Stimulated activated CD4-positive, alpha-beta T cell treated with anti-CD3 and anti-CD28 coated beads, Interleukin-12 subunit alpha, Interleukin-12 subunit beta, amount 100 ng/mL, for 24 hours (primary cell): ENCODE measurements at places on chromosomes 2 and 18.

- no peak for DNase-seq
Observed at GRCh38 chr2:227500301-227500630, 28.3 kb downstream of the AGFG1 start.

DNA sequence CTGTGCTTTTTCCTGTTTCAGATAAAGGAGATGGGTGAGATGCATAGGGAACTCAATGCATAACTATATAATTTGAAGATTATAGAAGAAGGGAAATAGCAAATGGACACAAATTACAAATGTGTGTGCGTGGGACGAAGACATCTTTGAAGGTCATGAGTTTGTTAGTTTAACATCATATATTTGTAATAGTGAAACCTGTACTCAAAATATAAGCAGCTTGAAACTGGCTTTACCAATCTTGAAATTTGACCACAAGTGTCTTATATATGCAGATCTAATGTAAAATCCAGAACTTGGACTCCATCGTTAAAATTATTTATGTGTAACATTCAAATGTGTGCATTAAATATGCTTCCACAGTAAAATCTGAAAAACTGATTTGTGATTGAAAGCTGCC lies 16.4 kb upstream of the MSH2 start:
- DNase-seq = no peak

GRCh38 chr2:72682061-72682460 lies 143.8 kb downstream of the EXOC6B start:
- no peak for DNase-seq

DNA sequence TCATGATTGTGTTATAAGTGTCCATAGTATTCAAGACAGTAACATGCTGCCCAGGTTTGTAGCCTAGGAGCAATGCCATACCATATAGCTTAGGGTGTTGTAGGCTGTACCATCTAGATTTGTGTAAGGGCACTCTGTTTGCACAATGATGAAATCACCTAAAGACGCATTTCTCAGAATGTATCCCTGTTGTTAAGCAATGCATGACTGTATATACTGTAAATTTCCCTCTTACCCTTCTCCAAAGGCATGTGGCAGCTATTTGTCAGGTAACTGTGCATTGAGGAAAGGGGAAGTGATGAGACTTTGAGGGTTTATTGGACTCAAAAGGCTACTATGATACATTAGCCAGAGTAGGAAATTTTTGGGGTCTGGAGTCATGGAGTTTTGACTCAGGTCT lies 180.8 kb downstream of the VAPA start:
- DNase-seq = no peak

GRCh38 chr2:149005471-149006077 lies 32.9 kb upstream of the LYPD6B start:
- no peak for DNase-seq

DNA sequence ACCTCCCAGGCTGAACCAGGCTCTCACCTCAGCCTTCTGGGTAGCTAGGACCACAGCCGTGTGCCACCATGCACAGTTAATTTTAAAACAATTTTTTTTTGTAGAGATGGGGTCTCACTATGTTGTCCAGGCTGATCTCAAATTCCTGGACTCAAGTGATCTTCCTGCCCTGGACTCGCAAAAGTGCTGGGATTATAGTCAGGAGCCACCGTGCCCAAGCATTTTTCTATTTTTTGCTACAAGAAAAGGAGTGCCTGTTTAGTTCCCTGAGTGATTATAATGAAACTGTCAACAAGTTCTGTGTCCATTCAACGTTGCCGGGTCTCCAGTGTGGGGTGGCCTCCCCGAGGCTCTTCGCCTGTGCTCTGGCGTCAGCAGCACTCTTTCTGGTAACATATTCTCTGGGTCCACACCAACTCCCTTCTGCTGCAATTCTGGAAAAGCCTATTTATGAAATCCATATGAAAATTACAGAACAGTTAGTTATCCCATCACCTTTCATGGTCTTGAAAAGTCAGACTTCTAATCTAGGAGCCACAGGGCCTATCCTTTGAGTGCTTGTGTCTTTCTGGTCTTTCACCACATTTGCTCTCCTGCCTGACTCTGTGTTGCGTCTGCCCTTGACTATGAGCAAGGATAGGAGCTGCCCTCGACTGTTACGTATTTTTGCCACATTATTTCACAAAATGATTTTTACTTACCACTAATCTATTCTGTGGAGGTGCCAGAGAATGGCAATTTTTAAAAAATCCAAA lies 172.7 kb downstream of the SOCS6 start:
- DNase-seq = no peak

GRCh38 chr18:42649331-42650035 lies 466.0 kb downstream of the RIT2 start:
- DNase-seq = no peak

DNA sequence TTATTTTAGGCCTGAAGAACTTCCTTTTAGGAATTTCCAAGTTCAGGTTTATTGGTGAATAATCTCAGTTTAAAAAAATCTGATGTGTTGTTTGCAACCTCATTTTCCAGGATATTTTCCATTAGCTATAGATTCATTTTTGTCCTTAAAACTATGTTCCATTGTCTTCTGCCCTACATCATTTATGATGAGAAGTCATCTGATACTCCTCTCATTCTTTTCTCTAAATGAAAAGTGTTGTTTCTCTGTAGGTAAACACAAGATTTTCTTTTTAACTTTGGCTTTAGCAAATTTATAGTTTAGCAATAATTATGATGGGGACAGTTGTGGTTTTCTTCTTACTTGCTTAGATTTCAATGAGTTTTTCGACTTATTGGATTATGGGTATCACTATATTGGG lies 427.3 kb downstream of the DCDC2C start:
- DNase-seq = no peak

- no peak for DNase-seq
Observed at GRCh38 chr2:22784566-22784965, 600.4 kb upstream of the KLHL29 start.

GRCh38 chr2:64362562-64363026 lies 91.4 kb upstream of the LGALSL start:
- no peak for DNase-seq

DNA sequence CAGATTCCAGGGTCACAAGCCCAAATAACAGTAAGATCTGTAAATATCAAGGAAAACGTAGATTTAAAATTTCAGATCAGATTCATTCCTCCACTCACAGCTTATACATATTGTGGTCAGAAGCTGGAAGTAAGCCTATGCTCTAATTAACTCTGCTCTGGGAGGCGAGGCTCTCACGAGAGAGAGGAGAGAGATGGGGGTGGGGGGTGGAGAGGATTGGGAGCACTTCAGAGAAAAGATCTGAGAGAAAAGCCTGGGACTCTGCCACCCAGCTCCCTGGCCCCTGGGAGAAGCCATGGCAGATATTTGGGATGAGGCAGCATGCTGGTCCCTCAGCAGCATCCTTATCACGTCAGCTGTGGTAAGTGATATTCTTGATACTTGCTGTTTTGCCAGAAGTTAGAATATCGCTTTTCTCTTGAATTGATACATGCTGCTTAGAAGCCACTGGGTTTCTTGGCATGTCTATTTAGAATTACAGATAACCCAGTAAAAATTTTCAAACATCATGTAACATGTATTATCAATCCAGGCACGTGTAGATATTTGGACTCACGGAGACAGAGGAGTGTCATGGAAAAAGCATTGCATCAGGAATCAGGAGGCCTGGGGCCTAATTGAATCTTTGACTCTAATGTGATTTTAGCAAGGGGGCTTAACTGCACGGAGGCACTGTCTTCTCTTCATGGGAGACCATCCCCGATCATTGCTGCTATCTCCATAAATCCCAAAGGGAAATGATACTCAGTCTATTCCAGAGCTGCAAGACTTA lies 265.4 kb downstream of the HRH4 start:
- DNase-seq = no peak

- no peak for DNase-seq
Observed at GRCh38 chr2:118857677-118858484, 10.4 kb upstream of the EN1 start.

GRCh38 chr2:81853341-81853740 lies 1548.8 kb upstream of the LRRTM1 start:
- no peak for DNase-seq

DNA sequence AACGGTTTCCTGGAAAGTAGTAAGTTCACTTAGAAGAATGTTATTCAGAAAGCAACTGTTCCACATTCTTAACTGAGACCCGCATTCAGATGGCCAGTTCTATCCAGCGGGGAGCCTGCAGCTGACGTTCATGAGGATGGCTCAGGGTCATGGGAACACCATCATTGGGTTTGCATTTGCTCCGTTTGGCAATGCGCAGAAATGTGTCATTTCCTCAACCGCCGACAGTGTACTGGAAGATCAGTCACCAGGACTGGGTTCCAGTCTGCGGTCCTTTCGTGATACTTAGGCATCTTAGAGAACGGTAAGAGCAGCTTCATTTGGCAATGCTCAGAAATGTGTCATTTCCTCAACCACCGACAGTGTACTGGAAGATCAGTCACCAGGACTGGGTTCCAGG lies 104.0 kb downstream of the DNER start:
- no peak for DNase-seq

GRCh38 chr2:150783015-150783414 lies 295.5 kb upstream of the RND3 start:
- DNase-seq = no peak

DNA sequence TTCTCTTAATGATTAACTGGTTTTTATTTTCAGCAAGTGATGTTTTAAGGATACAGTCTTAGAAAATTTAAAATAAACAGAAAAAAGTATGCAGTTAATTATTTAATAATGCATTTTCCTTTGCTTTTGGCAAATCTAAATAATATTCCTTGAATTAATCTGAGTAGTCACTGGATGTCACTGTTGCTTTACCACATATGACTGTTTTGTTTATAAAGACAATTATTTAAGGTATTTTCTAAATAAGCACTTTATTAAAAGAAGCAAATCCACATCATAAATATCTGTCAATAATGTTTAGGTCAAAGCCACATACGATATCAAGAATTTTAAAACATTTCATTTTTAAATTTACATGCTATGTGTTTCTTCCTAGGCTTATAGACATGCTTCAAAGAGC lies 40.6 kb upstream of the TFPI start:
- no peak for DNase-seq

DNA sequence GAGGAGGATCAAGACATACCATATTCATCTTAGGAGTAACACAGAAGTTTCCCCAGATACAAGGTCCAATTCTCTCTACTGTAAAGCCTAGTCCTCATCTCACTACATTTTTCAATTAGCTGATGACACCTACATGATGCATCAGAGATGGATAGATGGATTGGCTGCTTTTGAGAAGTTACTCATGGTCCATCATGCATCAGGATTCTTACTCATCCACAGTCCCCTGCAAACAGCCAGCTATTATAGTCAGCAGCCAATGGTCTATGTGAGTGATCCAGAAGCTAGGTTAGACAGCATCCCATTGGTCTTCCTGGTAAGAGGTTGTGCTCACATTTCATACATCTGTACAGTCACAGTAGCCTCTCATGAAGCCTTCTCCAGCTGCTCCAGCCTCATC lies 154.5 kb upstream of the NRP2 start:
- DNase-seq = no peak

DNA sequence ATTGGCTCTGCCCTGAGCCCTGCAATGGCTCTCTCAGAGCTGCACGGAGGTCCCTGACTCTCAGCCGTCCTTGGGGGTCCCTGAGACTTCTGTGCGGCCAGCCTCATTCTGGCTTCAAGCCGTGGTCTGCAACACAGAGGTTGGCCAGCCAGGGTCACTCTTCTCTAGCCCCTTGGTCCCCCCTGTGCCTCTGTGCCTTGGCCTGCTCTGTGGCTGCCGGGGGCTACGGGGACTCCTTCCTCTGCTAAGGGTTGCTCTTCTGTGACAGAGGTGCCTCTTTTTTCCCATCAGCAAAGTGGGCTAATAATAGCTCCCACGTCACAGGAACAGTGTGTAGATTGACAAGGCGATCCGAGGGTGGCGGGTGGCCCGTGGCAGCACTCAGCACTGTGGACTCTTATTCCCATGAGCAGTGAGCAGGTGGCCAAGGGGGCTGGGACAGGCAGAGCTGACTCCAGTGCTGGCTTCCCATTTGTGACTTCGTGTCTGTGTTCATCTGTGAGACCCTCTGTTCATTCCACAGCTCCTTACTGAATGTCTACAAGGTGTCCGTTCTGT lies 19.4 kb downstream of the INHBB start:
- no peak for DNase-seq

DNA sequence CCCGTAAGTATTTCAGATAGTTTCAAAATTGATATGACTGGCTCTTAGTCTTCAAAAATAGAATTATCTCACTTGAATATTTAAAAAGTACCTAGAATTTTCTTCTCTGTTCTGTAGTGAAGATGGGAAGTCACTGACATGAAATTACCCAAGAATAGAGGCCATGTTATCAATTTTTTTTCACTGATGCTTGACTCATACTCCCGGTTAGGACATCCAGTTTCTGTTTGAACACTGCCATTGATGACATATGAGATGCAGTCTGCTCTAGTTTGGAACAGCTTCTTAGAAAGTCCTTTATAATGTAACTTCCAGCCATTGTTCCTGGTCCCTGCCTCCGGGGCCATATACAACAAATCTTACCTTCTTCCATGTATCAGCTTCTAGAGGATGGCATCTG lies 26.0 kb downstream of the MAP3K20 start:
- no peak for DNase-seq

- no peak for DNase-seq
Observed at GRCh38 chr2:161681046-161681445, 56.8 kb downstream of the SLC4A10 start.

DNA sequence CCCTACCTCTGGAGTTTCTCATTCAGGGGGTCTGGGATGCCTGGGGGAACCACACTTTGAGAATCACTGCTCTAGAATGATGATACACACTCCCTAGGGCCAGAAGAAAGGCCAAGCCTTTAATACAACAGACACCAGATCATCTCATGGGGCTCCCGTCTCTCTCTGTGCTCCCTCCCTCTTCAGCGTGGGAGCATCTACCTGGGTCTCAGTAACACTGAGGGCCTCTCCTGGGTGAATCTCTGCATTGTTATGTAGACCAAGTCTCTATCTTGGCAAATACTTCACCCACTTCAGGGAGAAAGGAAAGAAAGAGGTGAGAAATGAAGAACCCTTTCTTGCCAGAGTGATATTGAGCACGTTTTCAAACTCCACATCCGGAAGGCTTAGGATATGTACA lies 146.8 kb upstream of the MSH6 start:
- no peak for DNase-seq

DNA sequence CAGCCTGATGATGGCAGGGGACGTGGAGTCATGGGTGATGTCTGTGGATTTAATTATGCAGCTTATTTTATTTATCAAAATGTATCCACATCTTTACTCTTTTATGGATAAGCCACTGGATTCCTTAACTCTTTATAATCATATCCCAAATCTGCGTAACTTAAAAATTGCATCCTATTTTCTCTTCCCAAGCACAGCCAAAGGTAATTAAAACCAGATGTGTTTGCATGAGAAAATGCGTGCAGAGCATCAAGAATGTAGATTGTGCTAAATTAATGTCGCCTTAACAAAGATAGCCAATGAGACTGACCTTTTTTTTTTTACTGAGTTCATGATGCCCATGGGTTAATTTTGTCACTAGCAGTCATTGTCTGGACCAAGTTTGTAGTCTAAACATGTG lies 10.0 kb downstream of the SH3RF3 start:
- DNase-seq = no peak
